ENCODE measurements at places on chromosomes 3 and 15.

DNA sequence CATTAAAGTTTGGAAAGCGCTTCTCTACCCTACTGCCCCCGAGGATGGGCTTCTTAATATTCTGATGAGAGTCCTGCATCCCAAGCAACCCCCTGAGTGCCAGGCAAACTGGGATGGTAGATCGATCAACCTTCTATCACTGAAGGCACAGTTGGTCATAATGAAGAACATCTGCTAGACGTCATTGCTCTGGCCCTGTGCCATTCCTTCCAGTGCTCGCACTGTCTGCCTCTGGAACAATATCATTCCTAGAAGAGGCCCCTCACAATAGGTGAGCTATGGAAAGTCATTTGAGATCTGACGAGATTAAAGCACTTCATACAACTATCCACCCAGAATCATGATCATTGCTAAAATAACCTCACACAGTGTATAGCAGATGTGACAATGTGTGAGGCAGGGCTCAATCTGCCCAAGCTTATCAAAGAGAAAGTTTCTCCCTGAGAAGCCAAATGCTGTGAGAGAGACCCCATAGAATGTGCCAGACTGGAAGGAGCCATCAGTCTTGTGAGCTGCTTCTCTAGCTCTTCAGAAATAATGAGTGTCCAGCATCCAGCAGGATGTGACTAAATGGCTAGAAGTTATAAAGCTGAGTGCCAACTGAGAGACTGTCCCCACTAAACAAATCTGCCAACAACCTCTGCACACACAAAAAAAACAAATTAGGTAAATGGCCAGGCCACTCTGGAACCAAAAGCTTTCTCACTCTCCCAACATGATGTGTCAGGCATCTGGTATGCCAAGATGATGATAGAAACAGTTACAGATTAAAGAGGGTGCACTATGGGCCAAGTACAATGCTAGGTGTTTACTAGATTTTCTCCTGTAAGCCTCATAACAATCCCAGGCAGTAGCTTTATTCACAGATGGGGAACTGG lies 165.5 kb downstream of the NECTIN3 start:
- no peak for DNase-seq

DNA sequence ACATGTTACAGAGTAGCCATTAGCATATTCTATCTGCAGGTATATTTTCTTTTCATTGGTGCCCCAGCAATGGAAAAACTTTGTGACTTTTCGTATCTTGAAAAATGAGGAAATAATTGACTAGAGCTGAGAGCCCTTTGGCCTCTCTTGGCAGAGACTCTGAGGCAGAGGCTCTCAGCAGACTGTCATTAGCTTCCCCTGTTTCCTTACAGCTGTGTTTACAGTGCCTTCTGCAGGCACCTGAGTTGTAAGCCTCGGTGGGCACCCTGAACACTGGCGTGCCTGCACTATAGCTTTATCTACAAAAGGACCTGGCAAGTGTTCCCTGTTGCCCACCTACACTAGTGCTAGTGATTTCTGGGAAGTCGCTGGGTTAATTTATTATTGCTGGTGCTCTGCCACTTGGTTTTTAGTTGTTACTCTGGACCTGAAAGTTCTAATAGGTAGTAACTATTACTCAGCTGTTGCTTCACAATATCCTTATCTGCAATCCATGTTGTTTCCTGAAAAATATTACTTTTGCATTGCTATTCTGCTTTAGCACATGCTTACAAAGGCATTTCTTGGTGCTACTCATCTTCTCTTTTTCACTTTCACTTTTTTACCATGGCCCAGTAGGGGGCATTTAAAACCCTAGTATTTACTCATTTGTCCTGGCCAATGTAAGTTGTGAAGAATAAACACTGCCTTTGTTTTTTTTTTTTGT lies 7.8 kb upstream of the GPR171 start:
- no peak for DNase-seq

- no peak for DNase-seq
These were observed 47.5 kb downstream of the RYR3 start for GRCh38 chr15:33358306-33358705.

GRCh38 chr3:42581400-42581708 lies 413 bp downstream of the SEC22C start:
- no peak for DNase-seq

GRCh38 chr3:107910713-107911259 lies 180.0 kb downstream of the CD47 start:
- no peak for DNase-seq

DNA sequence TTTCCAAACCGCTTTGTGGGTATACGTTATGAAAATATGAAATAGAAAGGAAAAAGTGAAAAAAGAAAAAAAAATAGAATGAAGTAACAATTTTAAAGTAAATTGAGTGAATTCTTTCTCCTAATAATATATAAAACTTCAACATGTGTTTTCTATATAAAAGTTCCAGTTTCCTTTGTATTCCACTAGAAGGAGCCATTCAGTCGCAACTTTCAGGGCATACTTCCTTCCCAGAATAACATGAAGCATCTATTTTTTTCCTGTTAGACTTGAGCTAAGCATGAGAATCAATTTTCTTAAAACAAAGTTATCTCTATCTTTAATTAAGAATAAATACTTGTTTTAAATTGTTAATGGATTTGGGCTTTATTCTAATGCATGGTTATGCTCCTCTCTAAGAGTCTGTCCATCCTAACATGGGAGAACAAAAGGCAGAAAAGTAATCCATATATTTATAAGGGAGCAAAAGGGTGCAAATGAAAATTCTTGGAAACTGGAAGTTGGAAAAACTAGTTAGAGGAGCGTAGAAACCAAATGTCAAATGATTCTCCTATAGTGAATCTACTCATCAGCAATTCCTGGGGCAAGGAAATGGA lies 16.0 kb upstream of the VGLL3 start:
- DNase-seq = no peak

DNA sequence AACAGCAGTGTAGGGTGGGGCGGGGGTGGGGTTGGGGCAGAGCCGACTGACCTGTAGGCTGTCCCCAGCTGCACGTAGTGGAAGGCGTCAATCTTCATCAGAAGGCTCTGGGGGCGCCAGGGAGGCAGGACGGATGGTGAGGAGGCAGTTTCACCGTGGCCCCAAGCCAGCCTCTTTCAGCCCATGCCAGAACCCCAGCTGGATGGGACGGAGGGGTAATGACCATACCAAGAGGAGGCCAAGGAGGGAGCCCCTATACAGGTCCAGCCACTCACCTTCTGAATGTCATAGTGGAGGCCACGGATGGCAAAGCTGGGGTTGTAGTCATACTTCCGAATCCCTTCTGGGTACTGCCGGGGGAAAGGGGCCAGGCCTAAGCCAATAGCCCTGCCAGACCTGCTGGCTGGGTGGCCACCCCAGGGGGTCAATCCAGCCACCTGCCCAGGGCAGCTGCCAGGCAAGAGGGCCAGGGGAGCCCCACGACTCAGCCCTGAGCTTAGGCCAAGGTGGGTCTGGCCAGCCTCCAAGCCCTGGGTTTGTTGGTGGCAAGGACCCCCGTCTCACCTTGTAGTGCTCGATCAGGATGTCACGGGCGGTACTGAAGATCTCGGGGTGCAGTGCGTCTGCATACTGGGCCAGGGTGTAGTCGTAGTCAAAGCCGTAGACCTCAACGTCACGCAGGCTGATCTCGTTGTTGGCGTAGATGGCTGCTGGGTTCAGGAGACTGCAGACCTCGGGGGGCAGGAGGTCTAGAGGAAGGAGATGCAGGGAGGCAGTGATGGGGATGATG lies 4.9 kb downstream of the NT5DC2 start:
- DNase-seq = peak; percentile 6

- no peak for DNase-seq
These were observed 43.5 kb downstream of the CA12 start for GRCh38 chr15:63338170-63338569.

DNA sequence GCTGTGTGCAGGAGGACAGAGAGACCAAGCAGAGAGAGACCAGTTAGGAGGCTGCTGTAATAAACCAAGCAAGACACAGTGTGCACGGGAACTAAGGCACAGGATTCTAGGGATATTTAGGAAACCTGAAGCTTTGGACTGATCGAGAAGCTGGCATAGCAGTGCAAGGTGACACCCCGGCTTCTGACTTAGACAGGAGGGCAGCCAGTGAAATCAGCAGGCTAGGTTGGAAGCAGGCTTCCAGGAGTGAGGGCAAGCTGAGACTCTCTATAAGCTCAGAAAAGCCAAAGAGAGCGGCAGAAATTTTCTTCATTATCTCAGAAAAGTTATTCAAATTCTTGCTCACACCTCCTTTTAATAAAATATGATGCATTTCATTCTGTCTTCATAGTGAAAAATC lies 104.6 kb downstream of the LIPC start:
- no peak for DNase-seq

DNA sequence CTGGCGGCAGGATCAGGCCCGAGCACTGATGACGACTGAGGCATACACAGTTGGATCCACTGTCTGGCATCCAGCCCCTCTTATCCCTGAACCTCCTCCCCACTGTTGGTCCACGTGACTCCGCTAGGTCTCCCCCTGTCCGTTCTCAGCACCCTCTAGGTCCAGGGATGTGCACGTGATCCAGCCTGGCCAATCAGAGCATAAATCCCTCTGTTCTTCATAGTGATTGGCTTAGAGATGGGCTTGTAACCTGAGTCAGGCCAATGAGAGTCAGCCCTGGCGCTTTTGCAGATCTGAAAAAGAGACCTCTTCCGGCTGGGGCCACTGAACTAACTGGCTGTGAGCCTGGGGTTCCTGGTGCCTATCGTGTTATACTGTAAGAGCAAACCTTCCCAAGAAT lies 20.5 kb upstream of the IQSEC1 start:
- no peak for DNase-seq

GRCh38 chr3:144351011-144351410 lies 379.4 kb downstream of the DIPK2A start:
- DNase-seq = no peak

DNA sequence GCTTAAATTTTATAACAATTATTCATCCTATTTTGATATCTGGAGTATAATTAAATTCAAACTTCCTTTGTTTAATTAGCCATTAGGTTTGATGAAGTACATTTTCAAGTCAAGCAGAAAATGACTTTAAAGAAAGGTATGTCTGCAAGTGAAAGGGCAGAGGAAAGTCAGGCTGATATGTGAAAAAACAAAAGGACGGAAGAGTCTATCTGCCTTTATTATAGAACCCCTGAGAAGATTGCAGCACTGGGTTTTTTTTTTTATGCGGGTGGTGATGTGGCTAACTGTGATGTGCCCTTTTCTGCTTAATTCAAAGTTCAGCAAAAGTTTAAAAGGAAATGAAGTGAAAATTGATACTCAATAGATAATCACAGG lies 83.2 kb downstream of the COL8A1 start:
- no peak for DNase-seq

GRCh38 chr15:31202953-31203352 lies 101.4 kb upstream of the TRPM1 start:
- no peak for DNase-seq

GRCh38 chr15:76512971-76513370 lies 176.4 kb downstream of the ISL2 start:
- no peak for DNase-seq

GRCh38 chr15:71822890-71823630 lies 12.7 kb downstream of the NR2E3 start:
- no peak for DNase-seq

- DNase-seq = no peak
These were observed 505 bp upstream of the WNT5A start for GRCh38 chr3:55487381-55488241.

DNA sequence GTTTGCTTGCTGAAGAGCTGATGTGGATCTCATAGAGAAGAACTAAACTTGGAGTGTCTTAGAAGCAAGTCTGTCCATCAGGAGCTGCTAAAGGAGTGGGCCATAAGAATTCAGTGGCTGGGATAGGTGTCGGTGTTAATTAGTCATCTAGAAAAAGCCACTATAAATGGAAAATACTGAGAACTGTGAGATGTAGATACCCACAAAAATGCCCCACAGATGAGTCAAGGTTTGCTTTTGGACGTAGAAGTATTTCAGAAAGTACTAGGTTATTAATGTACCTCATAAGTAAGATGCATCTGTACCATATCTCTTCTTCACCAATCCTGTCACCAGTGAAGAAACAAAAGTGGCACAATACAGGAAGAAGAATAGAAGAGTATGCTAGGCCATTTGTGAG lies 530.9 kb upstream of the TGFBR2 start:
- no peak for DNase-seq

DNA sequence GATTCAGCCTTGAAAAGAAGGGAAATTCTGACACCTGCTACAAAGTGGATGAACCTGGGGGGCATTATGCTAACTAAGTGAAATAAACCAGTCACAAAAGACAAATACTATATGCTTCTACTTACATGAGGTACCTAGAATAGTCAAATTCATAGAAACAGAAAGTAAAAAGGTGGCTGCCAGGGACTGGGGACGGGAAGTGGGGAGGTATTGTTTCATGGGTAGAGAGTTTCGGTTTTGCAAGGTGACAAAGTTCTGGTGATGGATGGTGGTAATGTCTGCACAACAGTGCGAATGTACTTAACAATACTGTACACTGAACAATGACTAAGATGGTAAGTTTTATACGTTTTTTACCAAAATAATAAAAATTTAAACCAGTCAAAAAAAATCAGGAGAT lies 4.8 kb downstream of the IDH2 start:
- DNase-seq = peak; percentile 49

DNA sequence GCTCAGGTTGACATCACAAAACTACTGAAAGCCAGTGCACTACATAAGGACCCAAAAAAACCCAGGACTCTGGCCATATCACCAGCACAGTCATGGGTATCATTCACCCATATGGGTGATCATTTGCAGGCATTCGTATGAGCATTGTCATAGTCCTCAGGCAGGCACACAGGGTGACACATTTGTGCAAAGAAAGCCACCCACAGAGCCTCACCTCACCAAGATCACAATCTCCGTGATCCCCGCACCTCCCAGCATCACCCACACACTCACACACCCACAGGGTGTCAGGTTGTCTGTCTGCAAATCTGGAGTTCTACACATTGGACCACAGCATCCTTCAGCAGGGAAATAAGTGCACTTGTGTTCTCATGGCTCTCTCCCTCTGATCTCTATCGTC lies 166.0 kb upstream of the LPP start:
- DNase-seq = no peak

DNA sequence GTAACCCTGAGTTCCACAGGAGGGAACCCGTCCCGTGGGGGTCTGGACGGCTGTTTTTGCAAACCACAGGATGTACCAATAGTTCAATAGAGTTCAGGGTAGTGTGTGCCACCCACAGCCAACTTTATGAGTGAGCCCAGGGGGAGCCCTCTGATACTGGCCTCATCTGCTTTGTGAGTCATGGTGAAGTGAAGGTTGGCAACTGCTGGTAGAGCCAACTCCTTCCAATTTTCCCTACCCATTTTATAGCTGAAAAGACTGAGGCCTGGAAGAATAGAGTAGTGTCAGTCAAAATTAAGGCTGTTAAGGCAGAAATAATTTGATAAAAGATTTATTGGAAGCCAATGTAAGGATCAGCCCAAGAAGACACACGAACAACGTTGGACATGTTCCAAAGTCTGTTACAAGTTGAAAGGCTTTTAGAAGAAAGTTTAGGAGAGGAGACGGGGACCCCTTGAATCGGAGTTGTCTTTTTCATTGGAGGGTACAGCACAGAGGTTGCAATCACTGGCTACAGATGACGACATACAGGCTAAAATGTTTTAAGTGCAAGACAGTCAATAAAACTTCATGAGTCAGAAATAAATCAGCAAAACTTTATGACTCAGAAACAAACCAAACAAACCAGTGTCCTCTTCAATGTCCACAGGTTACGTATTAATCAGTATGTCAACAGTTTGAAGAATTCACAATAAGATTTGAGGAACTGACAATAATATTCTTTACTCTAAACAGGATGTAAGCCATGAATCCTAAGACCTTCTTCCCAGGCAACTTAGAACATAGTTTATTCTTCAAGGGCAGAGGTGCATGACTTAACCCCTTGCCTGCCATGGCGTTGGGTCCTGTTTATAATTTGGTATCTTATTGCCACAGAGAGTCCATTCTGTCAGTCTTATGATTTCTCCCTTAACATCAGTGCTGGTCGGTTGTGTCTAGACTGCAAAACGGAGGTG lies 62.9 kb upstream of the NR2E3 start:
- no peak for DNase-seq

Measured in T-helper 1 cell (primary cell).